PC-3 (cell line): ENCODE measurements at places on chromosomes 2 and 18. TPM values are rescaled to one million over a fixed set of nuclear protein-coding genes. Genes with fewer than 3 reads are reported as not detected.

DTNB gene
- total RNA-seq, result 23.1 and 23.6 TPM in 2 replicates

DNA sequence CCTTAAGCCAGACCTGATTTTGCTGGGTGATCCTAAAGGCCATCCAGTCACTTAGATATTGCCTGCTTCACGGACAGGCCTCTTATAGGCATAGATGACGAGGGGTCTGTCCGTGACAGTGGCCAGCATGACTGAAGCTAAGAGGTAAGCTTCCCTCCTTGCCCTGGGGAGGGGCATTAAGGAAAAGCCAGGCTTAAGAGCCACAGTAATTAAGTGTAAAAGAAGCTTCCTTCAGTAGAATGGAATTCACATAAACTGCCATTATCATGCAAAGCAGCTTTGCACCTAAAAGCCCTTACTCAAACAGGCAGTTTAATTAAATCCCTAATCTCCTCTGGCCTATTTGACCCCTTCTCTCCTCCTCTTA is 99.4 kb upstream of the PKDCC start:
- H3K36me3 ChIP-seq, result no peaks in the 10 kb centered on the region
- no peak overlapping the region for H3K27ac ChIP-seq
- H3K27me3 ChIP-seq, result no peaks in the 10 kb centered on the region
- DNase-seq, result no peak
- no peak overlapping the region for H3K4me3 ChIP-seq

PKDCC gene
- 1.9 and 2.1 TPM in 2 replicates for total RNA-seq

SERPINB4 gene
- total RNA-seq, result 0.40 TPM in 1 of 2 replicates, not detected in the other

DNA sequence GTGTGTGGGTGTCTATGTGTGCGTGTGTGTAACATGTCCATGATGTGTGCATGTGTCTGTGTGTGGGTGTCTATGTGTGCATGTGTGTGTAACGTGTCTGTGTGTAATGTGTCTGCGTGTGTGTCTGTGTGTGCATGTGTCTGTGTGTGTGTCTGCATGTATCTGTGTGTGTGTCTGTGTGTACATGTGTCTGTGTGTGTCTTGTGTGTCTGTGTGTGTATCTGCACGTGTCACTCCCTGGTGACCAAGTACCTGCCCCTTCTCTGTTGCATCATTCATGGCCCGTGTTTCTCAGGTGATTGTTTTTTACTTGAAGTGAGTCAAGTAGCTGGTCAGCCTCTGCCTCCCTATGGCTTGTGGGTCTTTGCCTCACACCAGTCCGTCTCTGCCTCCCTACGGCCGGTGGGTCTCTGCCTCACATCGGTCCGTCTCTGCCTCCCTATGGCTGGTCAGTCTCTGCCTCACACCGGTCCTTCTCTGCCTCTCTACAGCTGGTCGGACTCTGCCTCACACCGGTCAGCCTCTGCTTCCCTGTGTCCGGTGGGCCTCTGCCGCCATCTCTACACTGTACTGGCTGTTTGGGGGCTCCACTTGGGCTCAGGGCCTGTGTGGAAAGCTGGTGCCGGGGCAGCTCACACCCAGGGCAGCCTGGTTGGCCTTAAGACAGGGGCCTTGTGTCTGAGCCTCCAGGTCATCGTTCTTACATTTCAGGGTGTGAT is 31.6 kb downstream of the KCNG2 start:
- H3K27ac ChIP-seq, result no peak overlapping the region
- DNase-seq, result no peak
- H3K4me3 ChIP-seq, result no peak overlapping the region
- no peaks in the 10 kb centered on the region for H3K4me1 ChIP-seq

LRRC30 gene
- not detected in 2 replicates for total RNA-seq

DNA sequence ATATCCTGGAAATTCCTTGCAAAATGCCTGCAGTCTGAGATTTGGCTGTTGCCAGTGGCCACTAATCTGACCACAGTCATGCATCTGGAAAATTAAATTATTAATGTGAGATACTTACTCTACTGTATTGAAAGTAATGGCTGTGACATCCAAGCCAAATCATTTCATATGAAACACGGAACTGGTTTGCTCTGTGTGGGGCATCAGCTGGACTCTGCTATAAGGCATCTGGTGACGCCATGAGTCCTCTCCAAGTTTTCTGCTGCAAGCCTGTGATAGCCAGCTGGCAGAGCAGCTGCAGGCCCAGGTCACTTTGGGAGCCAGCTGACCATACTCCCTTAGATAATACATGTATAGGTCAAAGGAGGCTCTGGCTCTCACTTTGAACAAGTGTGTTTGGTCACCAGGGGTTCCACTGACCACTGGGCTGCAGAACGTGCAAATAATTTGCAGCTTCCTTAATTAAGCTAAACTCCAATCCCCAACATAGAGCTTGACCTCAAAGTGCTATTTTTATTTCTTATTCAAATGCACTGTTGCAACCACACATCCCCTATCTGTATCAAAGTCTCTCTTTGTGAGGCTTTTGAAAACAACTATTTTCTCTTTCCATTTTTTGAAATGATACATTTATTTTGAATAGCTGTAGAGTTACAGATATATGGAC is 152.9 kb downstream of the NCKAP5 start:
- H3K27ac ChIP-seq, result no peak overlapping the region
- H3K36me3 ChIP-seq, result no peaks in the 10 kb centered on the region
- H3K4me3 ChIP-seq, result no peak overlapping the region

DNA sequence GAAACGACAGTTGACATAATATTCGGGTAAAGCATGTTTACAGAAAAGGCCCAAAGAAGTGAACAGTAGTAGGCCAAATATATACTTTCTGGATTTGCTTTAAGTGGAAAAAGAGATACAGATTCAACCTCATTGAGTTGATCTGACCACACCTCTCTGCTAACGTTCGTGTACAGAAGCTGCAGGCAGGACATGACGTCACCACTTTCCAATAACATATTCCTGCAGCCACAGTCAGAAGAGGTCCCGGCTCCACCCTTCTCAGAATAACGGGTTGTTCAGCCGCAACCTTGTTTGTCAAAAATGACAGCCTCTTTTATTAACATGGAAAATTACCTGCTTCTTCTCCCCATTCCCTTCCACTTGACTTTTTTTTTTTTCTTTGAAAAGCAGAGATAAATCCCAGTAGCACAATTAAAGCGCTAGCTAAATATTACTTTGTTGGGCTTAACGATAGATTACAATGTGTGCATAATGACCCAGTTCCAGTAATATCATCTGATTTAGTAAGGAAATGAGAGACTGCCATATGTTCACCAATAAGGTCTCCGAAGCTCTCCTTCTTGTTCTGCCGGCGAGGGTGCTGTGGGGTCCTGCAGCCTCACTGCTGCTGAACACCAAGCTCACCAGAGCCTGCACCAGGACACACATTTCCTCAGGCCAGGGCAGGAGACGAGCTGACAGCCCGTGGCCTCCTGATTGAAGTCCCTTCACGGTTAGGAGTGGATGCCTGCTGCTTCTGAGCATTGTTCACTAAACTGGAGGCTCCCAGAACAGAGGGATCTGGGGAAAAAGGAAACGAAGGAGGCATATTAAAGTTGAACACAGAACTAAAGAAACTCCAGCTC is 451.0 kb upstream of the SALL3 start:
- H3K27me3 ChIP-seq, result peaks cover 67% of the 10 kb centered on the region
- no peak overlapping the region for H3K4me3 ChIP-seq
- H3K4me1 ChIP-seq, result no peaks in the 10 kb centered on the region
- DNase-seq, result no peak
- no peaks in the 10 kb centered on the region for H3K36me3 ChIP-seq

DNA sequence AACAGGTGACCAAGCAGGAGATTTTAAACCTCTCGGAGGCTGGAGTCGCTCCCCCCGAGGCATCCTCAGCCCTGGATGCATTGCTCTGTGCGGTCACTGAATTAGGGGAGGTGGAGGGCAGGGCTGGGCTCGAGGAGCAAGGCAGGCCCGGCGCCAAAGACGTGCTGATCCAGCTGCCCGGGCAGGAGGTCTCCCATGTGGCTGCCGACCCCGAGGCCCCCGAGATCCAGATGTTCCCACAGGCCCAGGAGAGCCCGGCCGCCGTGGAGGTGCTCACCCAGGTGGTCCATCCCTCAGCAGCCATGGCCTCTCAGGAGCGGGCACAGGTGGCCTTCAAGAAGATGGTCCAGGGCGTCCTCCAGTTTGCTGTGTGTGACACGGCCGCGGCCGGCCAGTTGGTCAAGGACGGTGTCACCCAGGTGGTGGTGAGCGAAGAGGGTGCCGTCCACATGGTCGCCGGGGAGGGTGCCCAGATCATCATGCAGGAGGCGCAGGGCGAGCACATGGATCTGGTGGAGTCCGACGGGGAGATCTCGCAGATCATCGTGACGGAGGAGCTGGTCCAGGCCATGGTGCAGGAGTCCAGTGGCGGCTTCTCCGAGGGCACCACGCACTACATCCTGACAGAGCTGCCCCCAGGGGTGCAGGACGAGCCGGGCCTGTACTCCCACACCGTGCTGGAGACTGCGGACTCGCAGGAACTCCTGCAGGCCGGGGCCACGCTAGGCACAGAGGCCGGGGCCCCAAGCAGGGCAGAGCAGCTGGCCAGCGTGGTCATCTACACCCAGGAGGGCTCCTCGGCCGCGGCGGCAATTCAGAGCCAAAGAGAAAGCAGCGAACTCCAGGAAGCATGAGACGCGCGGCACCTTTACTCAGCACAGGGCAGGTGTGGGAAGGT is 145.1 kb downstream of the PTGR3 start:
- no peaks in the 10 kb centered on the region for H3K27me3 ChIP-seq
- H3K36me3 ChIP-seq, result no peaks in the 10 kb centered on the region
- H3K27ac ChIP-seq, result no peak overlapping the region
- H3K4me3 ChIP-seq, result no peak overlapping the region

DNA sequence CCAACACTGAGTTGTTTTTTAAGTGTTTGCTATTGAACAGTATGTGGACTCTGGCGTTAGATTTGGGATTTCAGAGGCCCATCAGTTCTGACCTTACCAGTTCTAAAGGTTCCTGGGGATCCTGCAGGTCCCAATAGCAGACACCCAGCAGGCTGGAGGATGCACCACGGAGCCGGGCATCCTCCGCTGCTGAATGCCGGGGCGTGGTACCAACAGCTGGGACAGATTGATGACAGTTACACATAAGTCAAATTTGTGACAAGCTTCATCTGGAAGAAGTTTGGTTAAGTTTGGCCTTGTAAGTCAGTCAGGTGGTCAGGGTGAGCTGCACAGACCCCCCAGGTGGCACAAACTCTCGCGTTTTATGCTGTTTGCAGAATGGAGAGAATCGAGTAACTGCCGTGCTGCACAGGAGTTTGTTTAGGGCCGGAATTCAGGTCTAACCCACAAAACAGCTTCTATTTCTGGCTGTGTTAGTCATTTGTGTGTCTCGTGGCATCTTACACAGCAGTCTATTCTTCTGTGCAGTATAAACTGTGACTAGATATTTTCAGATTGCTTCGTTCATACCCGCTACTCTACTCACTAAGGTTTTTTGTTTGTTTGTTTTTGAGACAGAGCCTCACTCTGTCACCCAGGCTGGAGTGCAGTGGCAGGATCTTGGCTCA is 19.2 kb downstream of the CTDP1 start:
- no peaks in the 10 kb centered on the region for H3K27me3 ChIP-seq
- DNase-seq, result peak; percentile 27
- H3K36me3 ChIP-seq, result peaks cover 22% of the 10 kb centered on the region

DNA sequence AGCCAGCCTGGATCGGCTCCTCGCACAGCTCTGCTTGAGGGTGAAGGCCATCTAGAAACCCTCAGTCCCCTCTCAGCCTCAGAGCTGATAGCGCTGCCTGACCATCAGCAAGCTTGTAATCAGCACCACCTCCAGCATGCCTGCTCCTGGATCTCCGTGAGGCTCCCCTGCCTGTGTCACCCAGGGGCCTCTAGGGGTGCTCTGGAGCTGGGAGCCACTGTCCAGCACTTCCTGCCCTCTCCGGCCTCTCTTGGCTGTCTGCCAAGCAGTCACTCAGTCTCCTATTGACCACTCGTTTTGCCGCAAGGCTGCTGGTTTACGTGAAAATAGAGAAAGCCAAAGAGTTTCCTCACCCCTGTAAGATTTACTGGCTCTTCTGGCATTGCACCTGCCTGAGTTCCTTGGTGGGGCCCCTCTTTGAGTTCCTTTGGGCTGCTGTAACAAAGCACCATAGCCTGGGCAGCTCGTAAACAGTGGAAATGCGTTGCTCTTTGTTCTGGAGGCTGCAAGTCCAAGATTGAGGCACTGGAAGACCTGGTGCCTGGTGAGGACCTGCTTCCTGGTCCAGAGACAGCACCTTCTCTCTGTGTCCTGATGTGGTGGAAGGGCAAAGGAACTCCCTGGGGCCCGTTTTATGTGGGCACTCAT is 17.9 kb downstream of the CAPN10 start:
- H3K36me3 ChIP-seq, result no peaks in the 10 kb centered on the region
- DNase-seq, result peak; percentile 16
- H3K27ac ChIP-seq, result no peak overlapping the region
- no peaks in the 10 kb centered on the region for H3K27me3 ChIP-seq

GRCh38 chr2:126370201-126370600 is 285.8 kb upstream of the GYPC start:
- H3K27me3 ChIP-seq, result no peaks in the 10 kb centered on the region
- no peaks in the 10 kb centered on the region for H3K36me3 ChIP-seq
- H3K4me1 ChIP-seq, result no peaks in the 10 kb centered on the region
- H3K27ac ChIP-seq, result no peak overlapping the region

GRCh38 chr2:216733046-216733445 is 37.7 kb upstream of the IGFBP5 start:
- H3K36me3 ChIP-seq, result no peaks in the 10 kb centered on the region
- peaks cover 40% of the 10 kb centered on the region for H3K27me3 ChIP-seq
- no peaks in the 10 kb centered on the region for H3K4me1 ChIP-seq
- H3K27ac ChIP-seq, result no peak overlapping the region

- H3K4me1 ChIP-seq, result no peaks in the 10 kb centered on the region
- DNase-seq, result no peak
- no peak overlapping the region for H3K27ac ChIP-seq
- no peak overlapping the region for H3K4me3 ChIP-seq
- H3K36me3 ChIP-seq, result no peaks in the 10 kb centered on the region
- no peaks in the 10 kb centered on the region for H3K27me3 ChIP-seq
Observed at GRCh38 chr2:202091476-202091875, 18.4 kb downstream of the KIAA2012 start.

NT5DC4 gene
- total RNA-seq, result 0.04 TPM in 1 of 2 replicates, not detected in the other

DNA sequence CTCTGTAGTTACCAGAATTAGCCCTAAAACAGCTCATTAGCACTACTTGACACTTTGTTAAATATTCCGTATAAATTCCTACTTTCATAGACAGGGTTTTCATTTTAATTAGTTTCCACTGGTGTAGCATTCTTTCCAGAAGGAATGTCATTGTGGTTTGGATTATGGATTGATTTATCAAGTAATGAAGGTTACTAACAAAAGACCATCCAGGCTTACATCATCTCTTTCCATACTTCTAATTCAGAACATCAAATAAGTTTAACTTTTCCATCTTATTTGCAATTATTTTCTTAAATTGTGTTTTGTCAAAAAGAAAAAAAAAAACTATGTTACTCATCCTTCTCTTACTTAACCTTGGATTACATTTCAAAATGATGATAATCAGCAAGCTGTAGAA is 231.8 kb upstream of the SPOPL start:
- DNase-seq, result no peak
- H3K4me3 ChIP-seq, result no peak overlapping the region
- no peaks in the 10 kb centered on the region for H3K27me3 ChIP-seq

GRCh38 chr2:73112026-73112912 is 479 bp downstream of the RAB11FIP5 start:
- DNase-seq, result peak; percentile 36
- peak overlapping the region; percentile 41 for H3K27ac ChIP-seq
- H3K27me3 ChIP-seq, result no peaks in the 10 kb centered on the region
- peaks cover 18% of the 10 kb centered on the region for H3K4me1 ChIP-seq

NAB1 gene
- 23.1 and 23.6 TPM in 2 replicates for total RNA-seq

GRCh38 chr2:4130651-4131050 is 427.3 kb downstream of the DCDC2C start:
- H3K4me1 ChIP-seq, result no peaks in the 10 kb centered on the region
- H3K27me3 ChIP-seq, result no peaks in the 10 kb centered on the region
- H3K36me3 ChIP-seq, result no peaks in the 10 kb centered on the region
- H3K27ac ChIP-seq, result no peak overlapping the region
- DNase-seq, result no peak
- H3K4me3 ChIP-seq, result no peak overlapping the region

ZBTB7C gene
- total RNA-seq, result 1.1 and 1.3 TPM in 2 replicates
